Ovary (tissue), 10 donors: ENCODE measurements at places on chromosomes 12 and 14. TPM values are rescaled to one million over a fixed set of nuclear protein-coding genes. Genes with fewer than 3 reads are reported as not detected.
A peak's percentile ranks its signal among the peaks of the same experiment; 100 is the strongest.

- no peak for DNase-seq
- no peak overlapping the region for H3K4me3 ChIP-seq
- no peaks in the 10 kb centered on the region for H3K27me3 ChIP-seq
- no peak overlapping the region for H3K27ac ChIP-seq
- H3K4me1 ChIP-seq = no peaks in the 10 kb centered on the region
- H3K36me3 ChIP-seq = no peaks in the 10 kb centered on the region
Measured at GRCh38 chr12:47615711-47616110, 90.1 kb downstream of the RPAP3 start.

Gene KRT82
- total RNA-seq = not detected

Gene OR4E2
- not detected for total RNA-seq

Gene PAH
- total RNA-seq = 1.8 TPM

Gene A2M
- 222 TPM for total RNA-seq

GRCh38 chr14:24310265-24310645 is 315 bp downstream of the LTB4R2 start:
- H3K36me3 ChIP-seq = no peaks in the 10 kb centered on the region
- peak overlapping the region; percentile 40 for H3K4me3 ChIP-seq
- H3K27me3 ChIP-seq = no peaks in the 10 kb centered on the region

GRCh38 chr12:58727521-58727920 is 192.8 kb downstream of the LRIG3 start:
- DNase-seq = no peak
- H3K36me3 ChIP-seq = no peaks in the 10 kb centered on the region
- H3K4me3 ChIP-seq = no peak overlapping the region
- H3K27ac ChIP-seq = no peak overlapping the region
- no peaks in the 10 kb centered on the region for H3K27me3 ChIP-seq
